Stimulated activated CD4-positive, alpha-beta T cell treated with anti-CD3 and anti-CD28 coated beads, TNF-alpha, amount 100 ng/mL, for 48 hours (primary cell): ENCODE measurements at places on chromosomes 3 and 15.

DNA sequence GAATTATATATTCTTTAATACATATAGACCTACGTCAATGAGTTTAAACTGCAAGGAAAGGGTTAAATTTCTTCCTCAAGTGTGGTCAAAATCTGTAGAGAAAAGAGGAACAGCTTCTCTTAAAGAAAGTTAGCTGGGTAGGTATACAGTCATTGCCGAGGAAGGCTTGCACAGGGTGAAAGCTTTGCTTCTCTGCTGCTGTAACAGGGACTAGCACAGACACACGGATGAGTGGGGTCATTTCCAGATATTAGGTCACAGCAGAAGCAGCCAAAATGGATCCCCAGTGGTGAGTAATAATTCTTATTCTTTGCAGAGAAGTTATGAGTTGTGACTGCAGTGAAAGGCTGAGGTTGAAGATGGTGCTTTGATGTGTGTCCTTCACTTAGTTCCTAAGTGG is at the start of gene CD86:
CD86 (plus strand) TSS at position 148 of the 400 bp plus-strand sequence; CDS start at position 276, 128 bp downstream.
- DNase-seq, result no peak

DNA sequence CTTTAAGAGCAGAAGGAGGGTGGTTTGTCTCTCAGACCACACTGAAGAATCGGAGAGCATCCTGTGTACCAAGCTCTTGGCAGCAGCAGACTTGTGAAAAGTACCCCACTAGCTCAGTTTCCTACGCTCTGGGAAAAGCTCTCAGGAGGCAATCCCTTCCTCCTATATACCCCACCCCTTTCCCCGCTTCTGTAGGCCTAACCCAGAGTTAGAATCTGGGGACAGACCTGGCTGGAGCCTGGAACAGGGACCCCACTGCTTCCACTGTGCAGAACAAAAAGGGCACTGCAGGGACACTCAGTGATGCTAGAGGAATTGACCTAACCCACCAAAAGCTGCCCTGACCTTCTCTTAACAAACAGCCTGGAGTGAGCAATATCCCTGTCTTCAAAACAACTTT is 70.0 kb upstream of the CCDC39 start:
- DNase-seq, result no peak

DNA sequence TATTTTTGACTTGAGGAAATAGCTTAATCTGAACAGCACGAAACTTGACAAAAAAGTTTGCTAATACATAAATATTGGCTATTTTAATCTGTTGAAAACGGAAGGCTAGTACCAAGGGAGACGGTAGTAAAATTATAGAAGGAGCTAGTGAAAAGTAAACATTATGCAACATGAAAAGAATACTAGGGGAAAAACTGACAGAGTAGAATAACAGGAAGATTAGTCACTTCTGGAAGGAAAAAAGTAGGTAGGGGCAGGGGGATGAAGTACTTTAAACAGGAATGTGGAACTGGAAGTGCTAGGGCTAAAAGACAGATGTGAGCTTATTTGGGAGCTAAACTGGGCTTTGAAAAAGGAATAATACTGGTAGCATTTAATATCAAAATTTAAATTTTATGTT is 60.1 kb downstream of the MBNL1 start:
- DNase-seq, result no peak

GRCh38 chr3:16286751-16287543 is 21.9 kb downstream of the OXNAD1 start:
- DNase-seq, result no peak

DNA sequence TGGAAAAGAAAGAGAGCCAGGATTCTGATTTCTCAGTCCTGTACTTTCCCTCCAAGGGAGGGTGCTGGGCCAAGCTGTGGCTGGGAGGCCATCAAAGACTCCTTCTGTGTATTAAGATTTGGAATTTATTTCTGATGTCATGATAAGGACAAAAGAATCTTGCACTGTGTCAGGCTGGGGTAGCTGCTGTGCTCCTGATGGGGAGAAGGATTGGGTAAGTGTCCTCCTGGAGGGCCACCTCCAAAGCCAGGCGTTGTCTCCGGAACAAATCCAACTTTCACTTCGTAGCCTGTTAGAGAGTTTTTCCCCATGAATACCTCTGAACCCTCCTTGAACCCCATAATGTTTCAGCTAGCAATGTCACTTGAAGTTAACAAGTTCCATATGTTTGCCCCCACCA is 29.9 kb downstream of the CLDN11 start:
- no peak for DNase-seq

- no peak for DNase-seq
Measured at GRCh38 chr3:140365872-140366697, 311.8 kb upstream of the TRIM42 start.

DNA sequence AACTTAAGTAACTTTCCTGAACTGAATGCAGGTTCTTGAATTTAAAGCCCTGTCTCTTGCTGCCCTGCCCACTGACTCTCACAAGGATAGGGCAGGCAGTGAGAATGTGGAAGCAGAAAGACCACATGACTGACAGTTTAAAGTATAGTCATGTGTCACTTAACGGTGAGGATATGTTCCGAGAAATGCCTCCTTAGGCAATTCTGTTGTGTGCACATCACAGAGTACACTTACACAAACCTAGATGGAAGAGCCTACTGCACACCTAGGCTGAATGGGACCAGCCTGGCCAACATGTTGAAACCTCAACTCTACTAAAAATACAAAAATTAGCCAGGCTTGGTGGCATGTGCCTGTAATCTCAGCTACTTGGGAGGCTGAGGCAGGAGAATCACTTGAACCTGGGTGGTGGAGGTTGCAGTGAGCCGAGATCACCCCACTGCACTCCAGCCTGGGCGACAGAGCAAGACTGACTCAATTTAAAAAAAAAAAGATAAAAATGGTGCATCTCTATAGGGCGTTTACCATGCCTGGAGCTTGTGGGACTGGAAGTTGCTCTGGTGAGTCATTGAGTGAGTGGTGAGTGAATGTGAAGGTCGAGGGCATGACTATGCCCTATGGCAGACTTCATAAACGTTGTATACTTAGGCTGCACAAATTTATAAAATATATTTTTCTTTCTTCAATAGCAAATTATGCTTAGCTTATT is 18.9 kb upstream of the COPG1 start:
- DNase-seq, result no peak

GRCh38 chr3:137554242-137554641 is 209.9 kb upstream of the SOX14 start:
- no peak for DNase-seq

GRCh38 chr3:79418855-79419621 is 348.8 kb downstream of the ROBO1 start:
- no peak for DNase-seq

DNA sequence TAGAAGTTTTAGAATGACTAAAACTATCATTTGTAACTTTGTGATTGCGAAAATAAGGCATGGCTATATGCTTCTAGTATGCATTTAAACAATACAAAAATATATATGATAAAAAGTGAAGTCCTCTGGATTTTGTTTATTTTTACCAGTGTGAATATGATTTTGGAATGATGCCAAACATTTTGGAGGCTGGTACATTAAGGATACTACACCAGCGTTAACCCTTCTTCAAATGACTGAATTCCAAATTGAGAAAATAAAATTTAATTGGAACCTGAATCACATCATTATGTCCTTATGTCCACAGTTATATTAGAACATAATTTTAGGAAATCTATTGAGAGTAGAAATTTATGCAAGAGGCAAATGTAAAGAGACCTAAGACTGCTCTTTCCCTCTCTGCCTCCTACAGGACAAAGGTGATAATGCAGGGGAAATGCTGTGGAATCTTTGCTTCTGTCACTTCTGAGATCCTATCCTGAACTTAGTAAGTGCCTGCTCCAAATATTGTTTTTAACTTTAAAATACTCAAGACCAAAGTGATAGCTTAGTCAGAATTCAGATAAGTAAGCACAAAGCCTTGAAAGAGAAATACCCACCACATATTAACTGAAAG is 121.1 kb upstream of the NANOGP8 start:
- peak; percentile 0 for DNase-seq

DNA sequence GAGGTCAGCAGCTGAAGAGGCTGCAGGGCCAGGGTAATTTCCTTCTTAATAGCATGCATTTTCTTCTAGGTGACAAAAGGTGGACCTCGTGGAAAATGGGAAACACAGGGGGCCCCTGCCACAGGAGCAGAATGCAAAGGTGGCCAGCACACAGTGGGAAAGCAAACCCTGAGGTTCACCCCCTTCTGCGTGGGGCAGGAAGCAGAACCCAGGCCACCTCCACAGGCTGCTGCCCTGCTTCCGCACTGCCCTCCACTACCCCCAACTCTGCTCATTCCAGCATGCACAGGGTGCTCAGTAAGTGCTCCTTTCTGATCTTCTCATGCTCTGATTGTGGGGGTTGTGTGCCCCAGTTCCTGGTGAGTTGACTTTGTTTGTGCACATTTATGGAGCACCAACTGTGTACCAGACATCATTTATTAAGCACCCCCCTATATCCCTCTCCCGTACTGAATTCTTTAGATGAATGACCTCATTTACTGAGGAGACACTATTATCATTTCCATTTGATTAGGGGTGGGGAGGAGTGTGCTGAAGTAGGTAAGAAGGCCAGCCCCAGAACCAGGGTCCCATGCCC is 12.7 kb upstream of the FGD5 start:
- DNase-seq, result no peak

DNA sequence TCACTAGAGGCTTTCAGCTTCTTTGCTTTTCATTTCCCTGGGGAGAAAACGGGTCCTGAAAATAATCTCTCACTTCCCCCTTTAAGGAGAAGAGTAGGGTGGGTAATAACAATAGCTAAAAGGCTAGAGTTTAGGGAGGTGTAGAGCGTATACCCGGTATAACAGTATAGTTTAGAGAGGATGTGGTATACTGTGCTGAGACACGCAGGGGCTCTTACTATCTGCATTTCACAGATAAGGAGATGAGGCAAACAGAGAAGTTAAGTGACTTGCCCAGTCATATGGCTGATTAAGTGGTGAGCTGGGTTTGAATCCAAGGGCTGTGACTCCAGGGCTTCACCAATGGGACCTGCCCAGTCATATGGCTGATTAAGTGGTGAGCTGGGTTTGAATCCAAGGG is 15.0 kb upstream of the KCNMB3 start:
- no peak for DNase-seq

- DNase-seq, result peak; percentile 68
Measured at GRCh38 chr3:141876381-141876890, at the start of gene ATP1B3. Gene ATP1B3, plus strand, starts transcription at chr3:141876643. Its CDS starts 159 bp downstream, at chr3:141876802.

DNA sequence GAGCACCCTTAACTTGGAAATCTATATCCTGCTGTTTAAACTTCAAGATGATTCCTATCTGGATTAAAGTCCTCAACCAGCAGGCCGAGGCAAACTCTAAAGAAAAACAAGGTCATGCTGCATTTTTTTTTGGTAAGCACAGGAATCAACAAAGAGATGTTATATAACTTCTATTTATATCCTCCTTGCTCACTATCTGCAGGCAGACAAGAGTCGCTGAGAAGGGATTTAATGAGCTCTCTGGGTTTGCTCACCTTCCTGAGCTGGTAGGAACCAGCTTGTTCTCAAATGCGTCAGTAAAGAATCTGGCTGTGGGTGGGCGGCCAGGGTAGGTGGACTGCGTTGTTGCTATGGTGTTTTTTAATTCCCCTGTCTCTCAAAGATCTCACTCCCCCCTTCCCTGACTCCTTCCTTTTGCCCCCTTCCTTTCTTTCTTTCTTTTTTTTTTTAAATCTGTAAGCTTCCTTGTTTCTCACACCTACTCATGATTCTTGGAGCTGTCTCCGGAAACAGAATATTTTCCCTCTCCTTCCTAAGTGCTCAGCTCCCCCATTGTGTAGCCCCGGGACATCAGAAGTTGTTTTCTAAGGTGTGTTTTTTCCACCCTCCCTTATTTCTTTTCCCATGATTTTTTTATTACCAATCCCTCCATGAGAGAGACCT is 228.8 kb upstream of the BHLHE40 start:
- DNase-seq, result no peak

DNA sequence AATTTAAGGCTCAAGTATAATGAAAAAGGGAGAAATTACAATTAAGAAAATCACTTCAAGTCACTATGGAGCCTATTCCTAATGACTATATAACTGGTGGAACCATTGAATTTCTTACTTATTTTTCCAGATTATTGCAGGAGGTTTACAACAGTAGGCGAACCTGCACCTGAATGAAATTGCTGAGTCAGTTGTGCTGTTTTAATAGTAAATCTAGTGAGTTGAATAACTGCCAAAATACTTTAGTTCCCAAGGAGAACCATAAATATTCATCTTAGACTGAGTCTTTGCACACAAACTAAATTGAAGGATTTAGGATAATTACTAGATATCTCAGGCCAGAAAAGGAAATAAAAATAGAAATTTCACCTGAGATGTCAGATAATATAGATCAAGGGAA is 1052.8 kb downstream of the NAALADL2 start:
- DNase-seq, result no peak

GRCh38 chr15:69919816-69920215 is 177.9 kb downstream of the TLE3 start:
- DNase-seq, result no peak

GRCh38 chr15:58410353-58410752 is 21.4 kb upstream of the LIPC start:
- no peak for DNase-seq

DNA sequence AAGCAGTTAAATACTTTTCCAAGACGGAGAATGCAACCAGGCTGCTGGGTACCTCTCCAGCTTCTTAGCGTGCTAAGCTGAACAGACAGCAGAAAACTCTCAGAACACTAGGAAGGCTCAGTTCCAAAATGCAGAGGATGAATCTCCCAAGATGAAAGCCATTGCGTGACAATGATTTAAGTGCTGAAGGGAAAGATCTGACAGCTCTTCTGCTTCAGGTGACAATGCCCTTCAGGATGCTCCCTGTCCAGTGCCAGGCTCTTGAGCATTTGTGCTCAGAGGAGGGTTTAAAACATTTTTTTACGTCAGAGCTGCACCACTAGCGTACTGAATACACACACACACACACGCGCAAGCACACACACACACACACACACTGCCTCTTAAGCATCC is 26.3 kb downstream of the ARHGEF3 start:
- no peak for DNase-seq

DNA sequence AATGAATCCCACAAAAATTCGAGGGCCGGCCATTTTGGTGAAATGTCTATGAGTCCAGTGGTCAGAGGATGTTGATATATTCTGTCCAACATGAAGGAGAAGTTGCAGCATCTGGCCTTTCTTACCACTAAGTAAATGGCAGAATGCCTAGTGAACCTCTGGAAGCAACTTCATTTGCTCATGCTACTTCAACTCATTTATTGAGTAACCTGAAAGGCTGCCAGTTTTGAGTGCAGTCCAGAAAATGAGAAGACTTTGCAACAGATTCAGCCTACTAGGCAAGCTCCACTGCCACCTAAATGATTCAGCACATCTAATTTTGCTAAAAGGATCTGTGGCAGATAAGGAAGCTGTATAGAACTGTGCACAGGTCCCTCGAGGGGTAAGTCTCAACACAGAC is 265.0 kb downstream of the OPA1 start:
- DNase-seq, result no peak

GRCh38 chr15:88907111-88907510 is 6.1 kb downstream of the MFGE8 start:
- no peak for DNase-seq

DNA sequence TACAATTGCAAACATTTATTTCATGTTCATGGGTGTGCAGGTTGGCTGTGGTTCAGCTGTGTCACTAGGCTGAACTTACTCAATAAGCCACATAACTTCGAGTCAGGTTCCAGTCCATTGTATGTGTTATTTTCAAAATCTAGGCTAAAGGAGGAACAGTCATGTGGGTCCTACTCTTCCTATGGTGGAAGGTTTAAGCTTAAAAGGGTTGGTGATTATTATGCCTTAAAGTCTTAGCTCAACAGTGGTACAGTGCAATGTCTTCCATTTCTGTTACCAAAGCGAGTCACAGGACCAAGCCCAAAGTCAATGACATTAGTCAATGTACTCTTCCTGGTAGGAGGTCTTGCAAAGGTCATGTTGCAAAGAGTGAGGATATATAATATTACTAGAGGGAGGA is 78.2 kb downstream of the ATG7 start:
- DNase-seq, result no peak

GRCh38 chr15:101599091-101599490 is 53.1 kb downstream of the TM2D3 start:
- no peak for DNase-seq
